ENCODE measurements at places on chromosomes 11 and 22.

GRCh38 chr11:26319906-26320305, 12.0 kb upstream of the ANO3 start:
- no peak for DNase-seq

GRCh38 chr22:19510919-19511341, 13.3 kb downstream of the CLDN5 start:
- DNase-seq, result no peak

DNA sequence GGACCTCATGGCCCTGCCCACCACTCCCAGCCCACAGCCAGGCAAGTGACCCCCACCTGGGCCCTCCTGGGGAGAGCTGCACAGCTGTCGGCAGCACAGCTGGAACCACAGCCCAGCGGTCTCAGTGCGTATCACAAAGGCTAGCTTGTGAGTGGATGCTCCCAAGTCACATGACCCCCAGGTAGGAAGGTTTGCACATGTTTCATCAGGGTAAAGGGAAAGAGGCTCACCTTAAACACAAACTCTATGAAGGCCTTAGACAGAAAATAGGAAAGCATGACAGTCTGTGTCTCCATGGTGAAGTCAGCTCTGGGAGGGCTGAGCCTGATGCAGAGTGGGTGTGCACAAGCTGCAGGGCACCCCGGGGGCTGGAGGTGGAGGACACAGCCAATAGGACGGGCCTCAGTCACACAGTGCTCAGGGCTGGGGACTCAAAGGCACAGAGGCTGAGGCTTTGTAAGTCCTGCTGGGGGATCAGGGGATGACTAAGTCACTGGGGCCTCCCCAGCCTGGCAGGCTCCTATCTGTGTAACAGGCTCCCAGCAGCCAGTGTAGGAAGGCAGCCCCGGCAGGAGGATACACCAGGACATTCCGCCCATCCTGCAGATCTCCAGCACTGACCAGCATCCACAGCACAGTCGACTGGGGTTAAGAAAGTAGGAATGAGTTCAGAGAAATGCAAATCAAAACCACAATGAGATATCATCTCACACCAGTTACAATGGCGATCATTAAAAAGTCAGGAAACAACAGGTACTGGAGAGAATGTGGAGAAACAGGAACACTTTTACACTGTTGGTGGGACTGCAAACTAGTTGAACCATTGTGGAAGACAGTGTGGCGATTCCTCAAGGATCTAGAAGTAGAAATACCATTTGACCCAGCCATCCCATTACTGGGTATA, 22.0 kb downstream of the CELSR1 start:
- DNase-seq, result no peak

DNA sequence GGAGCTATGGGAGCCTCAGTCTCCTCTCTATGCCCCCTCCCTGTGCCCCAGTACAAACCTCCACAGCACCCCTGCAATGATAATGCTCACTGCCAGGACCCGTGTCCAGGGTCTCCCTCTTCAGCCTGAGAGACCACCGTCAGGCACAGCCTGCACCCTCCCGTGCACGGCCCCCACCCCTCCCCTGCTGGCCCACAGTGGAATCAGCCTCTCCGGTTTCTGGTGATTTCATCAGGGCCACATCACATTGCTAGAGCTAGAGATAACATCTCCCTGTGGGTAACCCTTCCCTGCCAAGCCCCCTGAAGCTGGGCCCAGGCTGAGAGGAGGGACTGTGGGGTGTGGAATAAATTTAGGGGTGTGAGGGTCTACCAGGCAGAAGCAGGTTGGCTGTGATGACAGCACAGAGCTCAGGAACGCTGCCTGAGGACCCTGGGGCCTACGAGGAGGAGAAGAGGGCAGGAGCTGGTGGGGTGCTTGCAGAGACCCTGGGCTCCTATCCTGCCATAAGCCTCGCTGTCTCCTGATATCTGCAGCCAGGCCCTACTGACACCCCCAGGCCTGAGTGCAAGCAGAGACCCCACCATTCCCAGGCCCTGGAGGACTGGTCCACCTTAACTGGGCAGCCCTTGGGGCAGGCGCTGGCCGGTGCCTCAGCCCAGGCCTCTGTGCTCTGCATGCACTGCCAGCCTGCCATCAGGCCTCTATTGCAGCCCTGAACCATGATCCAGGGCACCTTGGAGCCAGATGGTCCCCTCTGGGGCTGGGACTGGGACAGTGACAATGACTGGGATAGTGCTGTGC, at the start of gene KLHDC7B:
Gene KLHDC7B, plus strand, starts transcription at position 378 of the 804 bp plus-strand sequence. Its CDS starts 345 bp downstream, at position 723.
- no peak for DNase-seq

DNA sequence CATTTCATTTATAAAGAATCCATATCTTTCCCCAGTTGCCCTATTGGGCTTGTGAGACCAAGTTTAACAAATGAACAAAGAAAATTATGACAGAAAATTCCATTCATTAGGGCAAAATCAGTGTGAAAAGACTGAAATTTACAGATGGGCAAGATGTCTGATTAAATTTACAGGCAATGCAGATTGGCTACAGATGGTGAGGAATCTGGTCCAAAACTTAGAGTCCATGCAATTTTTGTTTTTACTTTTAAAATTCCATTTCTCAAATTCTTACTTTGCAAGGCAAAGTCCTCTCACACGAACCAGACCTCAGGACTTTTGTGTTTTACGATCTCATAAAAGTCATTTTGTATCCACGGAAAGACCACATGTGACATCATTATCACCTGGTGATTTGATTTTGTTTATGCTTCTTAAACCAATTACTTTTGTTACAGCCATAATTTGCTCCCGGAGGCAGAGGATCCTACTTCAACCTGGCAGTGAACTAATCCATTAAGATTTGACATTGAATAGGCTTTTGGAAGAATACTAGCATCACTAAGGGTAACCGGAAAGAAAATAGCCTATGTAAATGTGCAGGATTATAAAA, 843.7 kb upstream of the CHORDC1 start:
- DNase-seq, result no peak

GRCh38 chr11:113351068-113351450, 36.5 kb upstream of the ANKK1 start:
- no peak for DNase-seq

GRCh38 chr22:39349967-39350726, at the start of gene SYNGR1:
Gene SYNGR1 (plus strand): TSS chr22:39349991. CDS start chr22:39350011, 20 bp downstream.
- peak; percentile 61 for DNase-seq

DNA sequence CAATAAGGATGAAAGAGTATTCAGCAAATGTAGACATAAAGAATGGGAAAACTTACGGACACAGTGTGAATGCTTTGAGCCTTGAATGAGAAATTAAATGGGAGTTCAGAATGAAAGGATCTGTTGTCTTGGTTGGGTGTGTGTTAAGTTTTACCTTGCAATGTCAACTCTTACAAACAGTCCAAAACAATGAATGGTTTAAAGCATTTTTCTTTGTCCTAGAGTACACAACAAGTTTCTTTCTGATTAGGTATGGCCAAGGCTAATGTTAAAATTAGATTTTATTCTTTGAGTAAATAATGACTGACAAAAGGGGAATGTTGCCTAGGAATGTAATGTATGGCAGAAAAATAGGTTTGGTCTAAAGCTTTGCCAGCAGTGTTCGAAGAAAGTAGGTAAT, 2.5 kb downstream of the PTS start:
- no peak for DNase-seq

DNA sequence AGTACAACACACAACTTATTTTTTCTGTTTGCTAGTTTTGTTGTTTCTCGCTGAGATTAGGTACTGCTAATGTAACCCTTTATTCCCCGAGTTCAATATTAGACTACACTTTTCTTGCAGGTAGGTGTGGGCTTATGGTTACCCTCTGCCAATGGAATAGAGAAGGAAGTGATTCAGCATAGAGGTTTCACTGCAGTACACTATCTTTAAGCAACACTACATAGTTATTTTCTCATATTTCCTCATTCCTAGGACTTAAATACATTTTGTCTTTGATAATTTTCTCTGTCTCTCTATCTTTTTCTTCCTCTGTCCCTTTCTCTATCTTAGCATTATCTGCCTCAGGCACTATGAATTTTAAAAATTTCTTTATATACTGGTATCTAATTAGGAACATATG, 791.0 kb downstream of the FAM181B start:
- DNase-seq, result no peak
